Kidney epithelial cell (primary cell): ENCODE measurements at places on chromosomes 6 and 20. TPM values are rescaled to one million over a fixed set of nuclear protein-coding genes. Genes with fewer than 3 reads are reported as not detected.

DNA sequence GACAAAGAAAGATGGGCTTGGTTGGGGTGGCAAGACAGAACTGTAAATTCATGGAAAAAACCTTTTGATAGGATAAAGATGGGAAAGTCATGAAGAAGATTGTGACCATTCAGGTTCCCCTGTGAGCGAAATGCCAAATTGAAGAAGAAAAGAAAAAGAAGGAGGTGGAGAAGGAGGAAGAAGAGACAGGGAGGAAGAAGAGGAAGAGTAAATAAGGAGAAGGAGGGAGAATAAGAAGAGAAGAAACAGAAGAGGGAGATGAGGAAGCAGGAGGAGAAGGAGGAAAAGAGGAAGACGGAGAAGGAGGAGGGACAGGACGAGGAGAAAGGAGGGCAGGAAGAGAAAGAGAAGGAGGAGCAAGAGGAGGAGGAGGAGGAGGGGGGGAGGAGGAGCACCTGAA, 199.8 kb downstream of the SLC24A3 start:
- DNase-seq, result no peak

- no peak for DNase-seq
These were observed 141.3 kb downstream of the FUT9 start for GRCh38 chr6:96157018-96157565.

The TLDC2 gene
- 0.14 and 0.25 TPM in 2 replicates for total RNA-seq

- DNase-seq, result no peak
These were observed 56.5 kb upstream of the RNF144B start for GRCh38 chr6:18330548-18331081.

GRCh38 chr6:43793875-43794242, 23.8 kb downstream of the VEGFA start:
- no peak for DNase-seq

DNA sequence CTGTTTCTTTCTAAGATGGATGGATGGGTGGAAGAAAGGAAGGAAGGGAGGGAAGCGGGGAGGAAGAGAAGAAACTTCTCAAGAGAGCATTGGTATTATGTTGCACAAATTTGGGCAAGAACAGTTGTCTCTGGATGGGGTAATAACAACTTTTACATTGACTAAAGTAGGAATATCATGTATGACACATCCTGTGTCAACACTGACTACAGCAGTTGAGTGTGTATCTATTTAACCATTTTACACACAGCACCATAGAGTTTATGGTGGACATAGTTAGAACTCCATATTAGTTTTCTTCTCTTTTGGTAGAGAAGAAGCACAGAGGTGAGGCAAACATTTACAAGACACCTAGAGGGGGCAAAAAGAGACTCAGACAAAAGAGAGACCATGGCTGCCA, 44.2 kb upstream of the RNF146 start:
- no peak for DNase-seq

The PRSS16 gene
- total RNA-seq, result 1.6 and 2.2 TPM in 2 replicates

The CASS4 gene
- 0.07 TPM in 1 of 2 replicates, not detected in the other for total RNA-seq

DNA sequence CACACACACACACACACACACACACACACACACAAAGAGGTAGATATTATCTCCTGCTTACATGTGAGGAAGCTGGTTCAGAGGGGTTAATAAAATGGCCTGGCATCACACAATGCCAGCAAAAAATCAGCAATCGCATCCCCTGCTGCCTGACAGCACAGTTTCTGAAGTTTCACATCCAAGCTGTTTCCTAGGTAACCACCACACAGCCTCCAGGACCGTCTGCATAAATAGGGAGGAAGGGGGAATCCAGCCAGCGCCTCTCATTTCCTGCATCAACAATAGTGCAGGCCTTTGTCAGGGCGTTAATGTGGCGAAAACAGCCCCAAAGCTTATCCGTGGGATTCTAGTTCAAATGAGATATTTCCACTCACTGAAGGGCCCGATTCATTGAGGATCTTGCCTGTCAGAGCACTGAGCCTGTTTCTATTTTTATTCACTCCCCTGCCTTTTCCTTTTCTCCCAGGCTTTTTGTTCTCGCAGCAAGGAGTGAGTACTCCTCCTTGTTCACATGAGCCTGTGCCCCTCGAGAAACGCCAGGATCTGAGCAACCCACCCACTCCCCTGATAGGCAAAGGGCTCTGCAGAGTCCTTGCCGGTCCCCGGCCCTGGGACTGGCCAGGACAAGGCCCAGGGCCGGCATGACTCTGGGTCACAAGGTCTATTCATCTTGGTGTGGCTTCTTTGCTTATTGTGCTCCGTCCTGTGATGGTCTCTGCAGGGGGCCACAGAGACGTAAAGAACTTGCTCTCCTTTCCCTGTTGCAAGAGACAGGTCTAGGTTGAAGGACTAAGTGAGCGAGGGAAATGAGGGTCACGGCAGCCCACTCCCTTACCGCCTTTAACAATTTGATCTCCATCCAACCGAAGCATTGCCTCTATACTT, 32.7 kb downstream of the TUBB2B start:
- no peak for DNase-seq

GRCh38 chr6:133431031-133431430, 189.9 kb downstream of the EYA4 start:
- no peak for DNase-seq

DNA sequence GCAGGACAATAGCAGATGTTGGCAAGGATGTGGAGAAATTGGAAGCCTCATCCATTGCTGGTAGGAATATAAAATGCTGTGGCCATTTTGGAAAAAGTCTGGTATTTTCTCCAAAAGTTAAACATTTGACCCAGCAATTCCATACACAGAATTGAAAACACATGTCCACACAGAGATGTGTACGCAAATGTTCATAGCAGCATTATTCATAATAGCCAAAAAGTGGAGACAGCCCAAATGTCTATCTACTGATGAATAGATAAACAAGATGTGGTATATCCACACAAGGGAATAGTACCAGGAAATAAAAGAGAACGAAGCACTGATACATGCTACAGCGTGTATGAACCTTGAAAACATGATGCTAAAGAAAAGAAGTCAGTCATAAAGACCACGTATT, 40.5 kb downstream of the CFAP61 start:
- DNase-seq, result no peak

DNA sequence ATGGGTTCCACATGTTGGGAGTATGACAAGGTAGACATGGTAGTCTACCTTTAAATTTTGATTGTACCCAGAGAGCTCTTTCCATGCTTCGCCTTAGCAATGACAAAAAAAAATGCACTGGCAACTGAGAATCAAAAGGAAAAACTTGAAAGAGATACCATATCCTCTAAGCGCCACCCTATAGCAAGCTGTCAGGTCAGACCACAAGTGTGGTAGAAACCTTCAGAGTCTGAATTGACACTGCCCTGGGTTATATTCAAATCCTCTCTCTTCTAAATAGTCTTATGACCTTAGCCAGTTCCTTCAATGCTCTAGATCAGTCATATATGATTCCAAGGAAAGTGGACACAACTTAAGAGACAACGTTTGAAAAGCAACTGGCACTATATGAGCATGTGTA, 45.6 kb upstream of the SMLR1 start:
- DNase-seq, result no peak
